ENCODE measurements at places on chromosomes 16 and 17.

GRCh38 chr16:6603780-6604325, 728.8 kb upstream of the RBFOX1 start:
- no peak for DNase-seq

DNA sequence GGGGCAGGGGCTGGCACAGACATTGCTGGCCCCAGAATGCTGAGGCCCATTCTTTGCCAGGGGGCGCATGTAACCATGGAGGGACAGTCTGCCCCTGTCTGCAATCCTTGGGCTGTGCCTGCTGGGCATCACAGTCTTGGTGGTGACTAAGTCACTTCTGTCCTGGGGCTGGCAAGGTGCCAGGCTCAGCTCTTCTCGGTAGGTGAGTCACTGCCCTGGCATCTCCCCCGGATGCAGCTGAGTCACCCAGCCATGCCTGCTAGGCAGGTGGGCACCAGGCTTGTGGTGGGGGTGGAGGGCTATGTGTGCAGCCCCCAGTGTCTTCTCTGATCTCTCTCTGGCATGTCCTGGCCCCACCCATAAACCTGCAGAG, 5.6 kb downstream of the RARA start:
- peak; percentile 96 for DNase-seq

GRCh38 chr17:49741009-49741691, 22.8 kb downstream of the FAM117A start:
- DNase-seq = no peak

- DNase-seq = no peak
Measured at GRCh38 chr17:68182940-68183551, 64.8 kb upstream of the AMZ2 start.

DNA sequence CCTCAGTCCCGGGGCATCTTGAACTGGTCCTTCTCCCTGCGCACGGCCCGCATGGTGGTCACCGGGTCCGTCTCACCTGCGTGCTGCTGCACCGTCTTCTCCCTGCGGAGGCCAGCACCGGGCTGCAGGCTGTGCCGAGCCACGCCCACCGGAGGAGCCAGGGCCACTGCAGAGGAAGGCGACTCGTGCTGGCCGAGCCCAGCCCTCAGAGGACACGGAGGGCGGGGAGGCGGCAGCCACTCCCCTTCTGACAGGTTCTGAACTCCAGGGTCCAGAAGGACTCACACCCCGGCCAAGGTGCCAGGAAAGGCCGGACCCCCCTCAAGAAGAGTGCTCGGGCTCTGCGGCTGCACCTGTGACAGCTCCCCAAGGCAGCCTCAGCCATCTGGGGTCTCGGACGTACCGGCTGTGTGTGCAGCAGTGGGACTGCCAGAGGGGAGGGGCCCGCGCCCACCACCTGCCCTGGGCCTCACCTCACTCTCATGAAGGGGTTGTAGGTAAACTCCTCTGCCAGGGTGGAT, 15.8 kb upstream of the IGFALS start:
- DNase-seq = no peak

DNA sequence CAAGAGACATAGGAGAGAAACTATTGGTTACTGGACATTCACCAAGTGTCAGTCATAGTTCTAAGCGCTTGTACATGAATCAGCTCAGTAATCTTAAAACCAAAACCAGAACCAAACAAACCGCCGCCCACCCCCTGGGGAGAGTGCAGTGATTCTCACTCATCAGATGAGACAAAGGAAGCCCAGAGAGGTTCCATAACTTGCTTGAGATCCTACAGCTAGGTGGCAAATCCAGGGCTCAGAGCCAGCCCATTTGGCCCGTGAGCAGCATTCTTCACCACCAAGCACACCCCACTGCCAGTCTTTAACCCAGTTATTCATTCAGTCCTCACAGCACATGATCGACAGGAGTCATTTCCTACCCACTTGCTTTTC, 37.2 kb upstream of the RGS9 start:
- peak; percentile 93 for DNase-seq

- no peak for DNase-seq
Measured at GRCh38 chr17:54814371-54814770, 86.3 kb upstream of the TOM1L1 start.

DNA sequence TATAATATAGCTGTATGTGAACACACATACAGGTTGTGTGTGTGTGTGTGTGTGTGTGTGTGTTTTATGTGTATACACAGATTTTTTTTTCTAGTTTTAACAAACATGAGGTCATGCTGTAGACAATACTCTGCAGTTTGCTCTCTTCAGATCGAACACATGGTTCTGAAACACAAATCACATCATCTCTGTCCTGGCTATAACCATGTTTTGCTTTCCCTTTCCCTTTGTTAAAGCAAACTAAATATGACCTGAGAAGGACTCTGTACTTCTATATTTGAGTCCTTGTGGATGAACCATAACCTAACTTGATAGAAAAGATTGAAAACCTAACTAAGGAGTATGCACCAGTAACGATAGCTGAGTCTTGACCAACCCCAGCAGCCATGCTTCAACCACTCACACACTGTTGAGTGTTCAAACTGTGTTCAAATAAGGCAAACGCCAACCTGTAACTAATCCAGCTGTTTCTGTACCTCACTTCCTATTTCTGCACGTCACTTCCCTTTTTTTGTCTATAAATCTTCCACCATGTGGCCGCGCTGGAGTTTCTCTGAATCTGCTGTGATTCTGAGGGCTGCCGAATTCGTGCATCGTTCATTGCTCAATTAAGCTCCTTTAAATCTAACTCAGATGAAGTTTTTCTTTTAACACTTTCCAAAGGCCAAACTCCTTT, 303.8 kb downstream of the HS3ST3B1 start:
- no peak for DNase-seq

DNA sequence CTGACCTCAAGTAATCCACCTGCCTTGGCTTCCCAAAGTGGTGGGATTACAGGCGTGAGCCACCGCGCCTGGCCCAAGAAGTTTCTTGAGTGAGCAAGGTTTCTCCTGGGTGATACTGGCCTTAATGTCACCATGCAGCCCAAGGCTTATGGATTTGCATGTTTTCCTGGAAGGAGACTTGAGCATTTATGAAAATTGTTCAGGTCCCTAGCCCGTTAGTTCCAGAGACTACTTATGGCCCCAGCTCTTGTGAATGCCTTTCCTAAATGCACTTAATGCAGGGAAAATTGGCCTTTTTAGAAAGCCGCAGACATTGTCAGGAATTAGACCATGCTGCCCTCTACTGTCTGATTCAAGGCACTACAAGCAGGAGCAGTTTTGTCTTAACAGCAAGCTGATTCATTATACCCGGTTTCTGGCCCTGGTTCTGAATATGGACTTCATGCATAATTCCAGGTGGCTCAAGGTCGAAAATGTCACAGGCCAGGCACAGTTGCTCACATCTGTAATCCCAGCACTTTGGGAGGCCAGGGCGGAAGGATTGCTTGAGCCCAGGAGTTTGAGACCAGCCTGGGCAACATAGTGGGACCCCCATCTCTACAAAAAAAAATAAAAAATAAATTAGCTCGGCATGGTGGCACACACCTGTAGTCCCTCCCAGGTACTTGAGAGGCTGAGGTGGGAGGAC, 91.3 kb downstream of the SNX29 start:
- peak; percentile 76 for DNase-seq

DNA sequence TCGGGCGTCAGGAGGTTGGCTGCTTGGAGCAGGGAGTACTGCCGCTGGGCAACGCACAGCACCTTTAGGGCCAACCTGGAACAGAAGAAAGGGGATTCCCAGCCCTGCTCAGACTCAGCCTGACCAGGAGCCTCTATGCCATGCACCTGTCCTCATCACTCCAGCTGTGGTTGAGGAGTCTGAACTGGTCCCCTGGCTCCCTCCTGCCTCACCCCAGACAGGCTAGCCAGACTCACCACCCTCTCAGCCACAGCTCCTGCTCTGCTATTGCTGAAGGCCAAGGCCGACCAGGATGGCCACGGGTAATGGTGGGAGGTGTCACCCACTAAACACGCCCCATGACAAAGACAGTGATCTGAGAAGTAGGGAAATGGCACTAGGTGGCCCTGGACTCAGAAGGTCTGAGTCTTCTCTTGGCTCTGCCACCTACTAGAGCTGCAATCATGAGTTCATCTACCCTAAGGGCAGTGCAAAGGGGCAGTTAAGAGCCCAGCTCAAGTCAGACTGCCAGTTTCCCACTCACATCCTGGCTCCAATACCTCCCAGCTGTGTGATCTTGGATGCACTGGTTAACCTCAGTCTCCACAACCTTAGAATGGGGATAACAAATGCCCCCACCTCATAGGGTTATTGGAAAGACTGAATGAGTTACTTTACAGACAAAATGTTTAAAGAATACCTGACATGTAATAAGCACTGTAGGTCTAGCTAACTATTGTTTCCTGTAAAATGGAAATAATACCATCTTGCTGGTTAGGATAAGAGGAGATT, 13.8 kb upstream of the GFAP start:
- DNase-seq = no peak

DNA sequence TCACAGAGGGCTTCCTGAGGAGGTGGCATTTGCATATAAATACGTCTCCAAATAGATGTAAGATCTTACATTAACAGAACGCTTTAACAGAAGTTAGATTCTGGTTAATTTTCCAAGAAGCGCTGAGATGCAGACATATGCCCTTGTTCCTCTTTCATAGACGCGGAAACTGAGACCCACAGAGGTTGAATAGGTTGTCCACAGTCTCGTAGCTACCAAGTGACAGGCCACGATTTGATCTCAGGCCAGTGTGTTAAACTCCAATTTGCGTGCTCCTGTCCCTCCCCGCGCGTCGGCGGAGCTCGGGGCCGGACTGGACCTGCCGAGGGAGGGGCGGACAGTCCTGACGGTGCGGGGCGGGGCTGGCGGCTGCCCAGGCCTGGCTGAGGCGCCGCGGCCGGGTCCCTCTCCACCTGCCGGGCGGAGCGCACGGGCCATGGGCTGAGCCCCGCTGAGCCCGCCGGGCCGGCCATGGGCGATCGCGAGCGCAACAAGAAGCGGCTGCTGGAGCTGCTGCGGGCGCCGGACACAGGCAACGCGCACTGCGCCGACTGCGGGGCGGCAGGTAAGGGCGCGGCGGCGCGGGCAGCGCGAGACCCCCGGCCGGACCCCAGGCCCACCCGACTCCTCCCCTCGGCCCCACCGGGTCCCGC, at the start of gene ADAP2:
Gene ADAP2 (plus strand): TSS at position 402 of the 653 bp plus-strand sequence. CDS start 70 bp downstream, at position 472.
- no peak for DNase-seq

DNA sequence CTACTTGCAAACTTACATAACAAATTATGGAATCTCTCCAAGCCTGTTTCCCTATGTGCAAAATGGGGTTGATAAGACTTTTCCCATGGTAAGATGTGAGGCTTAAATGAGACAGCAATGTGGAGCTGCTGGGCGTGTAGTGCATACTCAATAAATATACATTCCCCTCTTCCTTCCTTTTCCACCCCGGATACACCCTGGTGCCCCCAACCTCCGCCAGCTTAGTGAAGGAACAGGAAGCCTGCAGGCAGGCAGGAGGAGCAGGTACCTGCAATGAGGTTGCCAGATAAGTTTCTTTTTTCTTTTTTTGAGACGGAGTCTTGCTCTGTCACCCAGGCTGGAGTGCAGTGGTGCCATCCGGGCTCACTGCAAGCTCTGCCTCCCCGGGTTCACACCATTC, 14.9 kb downstream of the C17orf50 start:
- DNase-seq = no peak

Data from fibroblast of skin of back (primary cell).